ENCODE measurements at places on chromosomes 5 and 9. TPM values are rescaled to one million over a fixed set of nuclear protein-coding genes. Genes with fewer than 3 reads are reported as not detected.

DNA sequence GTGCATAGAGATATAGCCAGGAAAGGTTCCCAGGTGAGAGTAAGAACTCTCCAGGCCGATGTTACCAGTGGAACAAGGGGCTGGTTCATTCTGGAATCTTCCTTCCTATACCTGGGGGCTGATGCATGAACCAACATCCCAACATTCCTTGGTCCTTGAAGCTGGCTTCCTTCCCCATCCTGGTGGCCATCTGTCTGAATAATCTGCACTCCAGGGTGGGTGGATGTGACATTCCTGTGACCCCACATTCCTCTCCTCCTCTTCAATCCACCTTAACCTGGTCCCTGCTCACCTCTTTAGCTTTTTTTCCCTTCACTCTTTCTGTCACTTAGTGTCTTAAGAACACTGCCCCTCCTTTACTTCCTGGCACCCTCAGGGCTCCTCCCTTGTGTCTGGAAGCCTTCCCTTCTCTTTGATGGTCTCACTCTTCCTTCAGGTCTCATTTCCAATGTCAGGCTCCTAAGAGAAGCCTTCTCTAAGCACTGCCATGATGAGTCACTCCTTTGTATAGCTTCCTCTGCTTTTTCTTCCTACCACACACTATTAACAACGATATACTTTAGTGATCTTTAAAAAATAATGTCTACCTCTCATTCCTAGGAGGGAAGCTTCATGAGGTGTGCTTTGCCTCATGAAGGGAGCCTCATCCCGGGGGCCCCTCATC, 80.3 kb downstream of the BOD1 start:
- no peak for DNase-seq

GRCh38 chr9:22044583-22044982, 35.5 kb upstream of the CDKN2B start:
- DNase-seq, result no peak

DNA sequence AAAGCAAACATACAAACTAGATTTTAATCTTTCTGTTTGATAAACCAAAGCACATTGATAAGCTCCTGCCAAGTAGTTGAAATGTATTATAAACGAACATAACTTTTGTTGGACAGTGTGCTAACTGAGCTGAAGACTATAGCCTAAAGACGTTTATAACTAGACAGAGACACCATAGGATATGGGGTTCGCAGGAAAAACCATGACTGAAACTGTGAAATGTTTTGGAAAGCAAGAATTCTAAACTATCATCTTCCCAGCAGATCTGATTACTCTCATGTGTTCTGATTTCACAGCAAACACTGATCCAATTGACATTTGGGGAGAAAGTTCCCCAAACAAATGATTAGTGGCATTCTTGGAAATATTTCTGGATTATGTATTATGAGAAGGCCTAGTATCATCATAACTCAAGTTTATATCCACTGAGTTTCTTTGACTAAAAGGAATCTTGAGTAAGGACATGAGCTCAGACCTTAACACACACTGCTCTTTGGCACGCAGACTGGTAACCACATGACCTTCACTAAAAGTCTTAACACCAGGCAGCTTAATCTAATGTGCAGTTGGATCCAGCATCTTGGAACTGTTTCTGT, 375.2 kb downstream of the ZNF608 start:
- DNase-seq, result no peak

DNA sequence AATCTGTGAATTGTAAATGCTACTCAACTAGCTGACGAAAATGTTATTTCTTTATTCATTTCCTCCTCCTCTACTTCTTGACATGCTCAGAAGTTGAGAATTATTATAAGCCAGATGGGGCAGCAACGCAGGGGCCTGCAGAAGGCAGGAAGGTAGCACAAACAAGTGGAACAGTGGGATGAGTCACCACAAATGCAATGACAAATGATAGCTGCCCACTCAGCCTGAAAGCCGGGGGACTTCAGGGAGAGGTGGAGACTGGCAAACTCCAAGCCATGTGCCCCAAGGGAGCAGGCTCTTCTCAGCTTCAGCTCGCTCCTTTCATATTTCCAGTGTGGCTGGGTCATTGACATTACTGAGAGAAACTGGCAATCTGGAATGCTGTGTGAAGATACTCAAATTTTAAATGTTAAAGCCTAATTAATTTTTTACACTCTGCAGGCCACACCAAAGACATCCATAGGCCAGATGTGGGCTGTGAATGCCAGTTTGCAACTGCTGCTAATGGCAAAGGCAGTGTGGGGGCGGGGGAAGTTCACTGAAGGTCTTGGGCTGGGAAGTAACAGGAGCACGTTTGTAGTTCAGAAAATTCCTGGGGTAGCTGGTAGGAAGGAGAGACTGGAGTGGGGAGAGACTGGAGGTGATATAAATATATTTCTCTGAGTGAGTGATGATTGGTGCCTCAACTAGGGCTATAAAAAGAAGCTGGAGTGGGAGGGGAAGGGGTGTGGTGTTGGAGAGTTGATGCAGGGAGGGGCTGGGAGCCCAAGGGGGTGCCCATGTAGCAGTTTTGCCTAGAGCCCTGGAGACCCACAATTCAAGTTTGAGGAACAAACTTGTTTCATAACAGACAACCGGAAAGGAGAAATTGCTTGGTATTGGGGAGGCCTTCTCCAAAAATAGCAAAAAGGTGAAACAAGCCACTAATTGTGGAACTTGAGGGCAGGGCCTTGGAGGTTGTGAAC, 20.8 kb upstream of the ADRB2 start:
- no peak for DNase-seq

- DNase-seq, result no peak
Measured at GRCh38 chr5:128649192-128649591, 111.1 kb upstream of the FBN2 start.

- DNase-seq, result no peak
Measured at GRCh38 chr5:127562252-127562651, 44.8 kb downstream of the PRRC1 start.

GRCh38 chr9:79104951-79105350, 466.8 kb upstream of the TLE4 start:
- DNase-seq, result no peak

GRCh38 chr9:96129747-96130146, 172.2 kb downstream of the HSD17B3 start:
- DNase-seq, result no peak

- no peak for DNase-seq
Measured at GRCh38 chr5:9149988-9150387, 395.9 kb downstream of the SEMA5A start.

GRCh38 chr5:45648744-45649143, 47.4 kb downstream of the HCN1 start:
- no peak for DNase-seq

DNA sequence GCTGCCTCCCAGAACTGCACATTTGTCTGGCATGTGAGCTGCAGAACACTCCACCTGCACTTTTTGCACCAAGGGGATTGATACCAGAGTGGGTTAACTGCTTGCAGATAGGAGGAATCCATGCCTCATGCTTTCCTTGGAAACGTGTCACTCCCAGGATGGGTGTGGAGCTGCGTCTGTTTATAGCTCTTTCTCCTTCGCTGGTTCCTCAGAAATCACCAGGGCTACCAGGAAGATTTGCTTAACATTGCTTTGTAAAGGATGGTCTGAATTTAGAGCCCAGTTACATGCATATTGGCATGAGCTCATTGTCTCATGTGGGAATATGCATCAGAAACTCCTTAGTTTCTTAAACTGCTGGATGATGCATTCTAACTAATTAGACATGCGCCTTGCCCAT, 234.6 kb downstream of the GADD45G start:
- DNase-seq, result no peak

The TPPP gene
- 12.4 TPM for total RNA-seq

The PCDHA1 gene
- total RNA-seq, result not detected

All from CD4-positive, CD25-positive, alpha-beta regulatory T cell (primary cell).